ENCODE measurements at places on chromosomes 7 and 10.

DNA sequence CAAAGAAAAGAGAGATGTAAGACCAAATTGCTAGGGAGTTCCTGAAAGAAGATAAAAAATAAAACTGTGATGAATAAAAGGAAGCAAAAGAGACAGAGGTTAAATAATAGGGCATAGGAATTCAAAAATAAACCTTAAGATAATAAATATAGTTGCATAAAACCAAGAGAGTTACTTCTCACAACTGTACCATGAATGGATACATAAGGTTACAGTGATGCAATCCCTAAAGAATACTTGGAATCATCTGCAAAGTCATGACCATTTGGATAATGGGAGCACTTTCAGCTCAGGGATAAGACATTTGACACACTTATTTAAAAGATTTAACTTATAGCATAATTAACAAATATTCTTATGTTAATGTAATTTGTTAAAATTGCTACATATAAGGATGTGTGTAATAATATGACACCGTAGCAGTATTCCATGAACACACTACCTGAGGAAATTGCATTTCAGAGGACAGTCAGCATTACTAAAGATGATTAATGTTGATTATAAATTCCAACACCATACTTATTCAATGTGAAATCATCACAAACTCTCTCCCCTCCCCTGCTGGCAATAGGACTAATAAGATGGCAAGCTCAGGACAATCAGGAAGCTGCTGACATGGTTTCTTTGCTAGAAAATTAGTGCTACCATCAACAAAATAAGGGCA is 202.1 kb upstream of the AKR1E2 start:
- DNase-seq, result no peak

DNA sequence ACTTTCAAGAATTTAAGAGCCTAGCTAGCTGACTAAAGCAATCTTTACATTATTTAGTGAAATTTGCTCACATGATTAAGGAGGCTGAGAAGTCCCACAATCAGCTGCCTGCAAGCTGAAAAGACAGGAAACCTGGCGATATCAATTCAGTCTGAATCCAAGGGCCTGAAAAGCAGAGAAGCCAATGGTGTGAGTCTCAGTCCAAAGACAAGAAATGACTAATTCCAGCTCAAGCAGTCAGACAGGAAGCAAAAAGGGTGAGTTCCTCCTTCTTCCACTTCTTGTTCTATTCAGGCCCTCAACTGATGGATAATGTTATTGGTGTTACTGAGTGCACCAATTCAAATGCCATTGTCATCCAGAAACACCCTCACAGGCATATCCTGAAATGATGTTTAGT is 1231.6 kb upstream of the CELF2 start:
- no peak for DNase-seq

DNA sequence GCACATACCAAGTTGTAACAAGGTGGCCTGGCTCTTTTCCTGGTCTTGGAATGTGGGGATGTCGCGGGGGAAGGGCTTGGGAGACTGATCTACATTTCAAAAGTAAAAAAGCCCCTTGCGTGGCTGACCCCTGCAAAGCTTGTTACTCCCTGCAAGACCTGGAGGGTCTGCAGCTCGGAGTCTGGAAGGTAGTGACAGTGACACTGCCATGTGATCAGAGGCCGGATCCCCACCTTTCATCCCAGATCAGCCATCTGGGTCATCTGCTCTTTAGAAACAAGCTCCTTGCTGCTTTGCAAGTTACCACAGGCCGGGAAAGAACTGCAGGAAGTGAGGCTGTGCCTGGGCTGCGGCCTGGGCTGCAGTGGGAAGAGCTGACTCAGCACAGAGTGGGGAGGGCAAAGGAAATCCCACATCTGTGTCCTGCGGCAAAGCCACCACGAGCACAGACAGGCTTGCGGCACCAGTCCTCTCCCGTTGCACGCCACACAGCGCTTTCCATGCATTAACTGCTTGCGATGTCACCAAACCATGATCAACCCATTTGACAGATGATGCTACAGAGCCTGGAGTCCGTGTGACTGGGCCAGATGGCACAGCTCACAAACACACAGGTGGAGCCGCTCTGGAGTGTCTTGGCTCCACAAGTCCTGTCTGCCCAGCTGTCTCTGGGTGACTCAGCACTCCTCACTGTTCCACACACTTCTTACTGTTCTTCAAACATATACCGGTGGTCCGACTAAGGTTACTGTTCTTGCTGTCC is 97.7 kb downstream of the SH3PXD2A start:
- DNase-seq, result peak; percentile 4

DNA sequence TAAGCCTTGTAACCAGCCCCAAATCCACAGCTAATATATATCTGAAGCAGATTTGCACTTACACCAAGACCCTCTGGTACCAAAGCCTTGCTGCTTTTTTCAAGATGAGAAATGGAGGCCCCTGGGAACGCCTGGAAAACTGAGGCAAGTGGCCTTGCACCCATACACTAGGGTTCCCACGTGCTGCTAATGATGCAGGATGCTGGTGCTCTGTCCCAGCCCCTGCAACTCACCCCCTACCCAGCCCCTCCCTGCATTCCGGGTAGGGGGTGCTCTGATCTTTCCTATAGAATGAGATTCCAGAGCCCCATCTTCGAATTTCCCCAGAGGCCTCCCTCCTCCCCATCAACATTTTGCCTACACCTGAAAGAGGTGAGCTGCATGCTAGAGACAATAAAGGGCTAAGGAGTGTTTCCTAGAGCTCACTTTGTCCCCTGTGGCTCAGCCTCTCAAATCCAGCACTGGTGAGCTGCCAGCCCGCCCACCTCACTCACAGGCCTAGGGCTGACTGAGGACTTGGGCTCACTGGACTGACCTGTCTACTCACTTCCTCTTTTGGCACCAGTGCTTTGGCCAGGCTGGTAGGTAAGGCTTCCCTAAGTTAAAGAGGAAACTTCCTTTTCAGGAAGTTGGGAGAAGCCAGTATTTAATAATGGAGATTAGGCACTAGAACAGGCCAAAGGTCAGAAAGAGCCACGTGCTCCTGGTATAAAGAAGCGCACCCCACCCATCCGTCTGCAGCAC is 9.8 kb downstream of the RBP4 start:
- no peak for DNase-seq

DNA sequence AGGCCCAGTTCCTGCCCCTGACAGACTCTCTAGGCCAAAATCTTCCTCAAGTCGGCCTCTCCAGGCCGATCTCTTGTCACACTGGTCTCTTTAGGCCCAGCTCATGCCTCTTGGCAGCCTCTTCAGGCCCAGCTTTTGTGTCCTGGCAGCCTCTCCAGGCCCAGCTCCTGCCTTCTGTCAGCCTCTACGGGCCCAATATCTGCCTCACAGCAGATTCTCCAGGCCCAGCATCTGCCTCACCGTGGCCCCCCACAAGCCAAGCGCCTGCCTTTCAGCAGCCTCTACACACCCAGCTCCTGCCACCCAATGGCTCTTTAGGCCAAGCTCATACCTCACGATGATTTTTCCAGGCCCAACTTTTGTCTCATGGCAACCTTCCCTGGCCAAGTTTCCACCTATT is 33.0 kb upstream of the VKORC1L1 start:
- peak; percentile 43 for DNase-seq

DNA sequence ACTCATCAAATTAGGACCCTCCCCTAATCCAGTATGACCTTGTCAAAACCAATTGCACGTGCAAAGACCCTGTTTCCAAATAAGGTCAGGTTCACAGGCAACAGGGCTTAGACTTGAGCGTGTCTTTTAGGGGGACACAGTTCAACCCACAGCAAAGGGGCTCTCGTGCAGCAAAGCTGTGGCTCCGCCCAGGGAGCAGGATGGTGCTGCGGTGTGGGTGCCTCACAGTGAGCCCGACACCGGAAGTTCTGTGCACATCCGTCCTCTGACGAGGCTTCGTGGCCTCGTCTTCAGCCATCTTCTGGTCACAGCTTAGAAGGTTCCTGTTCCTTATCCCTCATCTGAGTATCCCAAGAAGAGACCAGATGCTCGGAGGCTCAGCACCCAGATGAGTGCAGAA is 509.2 kb upstream of the FOXK1 start:
- no peak for DNase-seq
